ENCODE measurements at places on chromosomes 4 and X. TPM values are rescaled to one million over a fixed set of nuclear protein-coding genes. Genes with fewer than 3 reads are reported as not detected.

DNA sequence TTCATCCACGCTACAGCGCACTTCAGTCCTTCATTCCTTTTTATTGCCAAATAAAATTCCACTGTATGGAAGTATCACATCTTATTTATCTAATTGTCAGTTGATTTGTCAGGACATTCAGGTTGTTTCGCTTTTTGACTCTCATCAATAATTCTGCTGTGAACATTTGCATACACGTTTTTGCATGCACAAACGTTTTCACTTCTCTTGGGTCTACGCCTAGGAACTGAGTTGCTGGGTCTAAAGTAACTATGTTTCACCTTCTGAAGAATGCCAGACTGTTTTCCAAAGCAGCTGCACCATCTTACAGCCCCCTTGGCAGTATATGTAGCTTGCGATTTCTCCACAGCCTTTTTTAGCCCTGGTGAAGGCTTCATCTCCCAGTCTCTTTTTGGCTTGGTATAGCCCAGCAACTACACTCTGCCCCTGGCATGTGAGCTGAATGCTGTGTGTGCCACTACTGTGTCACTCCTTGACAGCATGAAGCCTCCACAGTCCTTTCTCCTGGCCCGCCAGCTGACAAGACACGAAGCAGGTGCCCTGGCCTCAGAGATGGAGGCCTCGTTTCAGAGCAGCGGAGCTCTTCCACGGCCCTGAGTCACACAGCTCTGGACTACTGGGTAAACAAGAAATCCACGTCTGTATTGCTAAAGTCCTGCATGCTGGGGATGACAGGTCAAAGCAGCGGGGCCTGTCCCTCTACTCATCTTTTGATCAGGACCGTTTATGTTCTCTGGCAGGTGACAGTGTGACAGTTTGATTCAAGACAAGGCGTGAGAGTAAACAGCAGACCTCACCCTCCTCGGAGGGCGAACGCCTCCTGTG is 75.5 kb downstream of the NSUN7 start:
- no peak for DNase-seq

DNA sequence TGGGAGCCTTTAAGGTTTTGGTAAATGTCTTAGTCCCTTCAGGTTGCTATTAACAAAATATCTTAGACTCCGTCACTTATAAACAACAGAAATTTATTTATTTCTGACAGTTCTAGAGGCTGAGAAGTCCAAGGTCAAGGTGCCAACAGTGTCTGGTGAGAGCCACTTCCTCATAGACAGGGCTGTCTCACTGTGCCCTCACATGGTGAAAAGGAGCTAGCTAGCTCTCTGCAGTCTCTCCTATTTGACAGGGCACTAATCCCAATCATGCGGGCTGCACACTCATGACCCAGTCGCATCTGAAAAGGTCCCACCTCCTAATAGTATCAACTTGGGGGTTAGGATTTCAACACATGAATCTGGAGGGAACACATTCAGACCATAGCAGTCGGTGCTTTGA is 63.4 kb upstream of the KLF3 start:
- DNase-seq: no peak

GRCh38 chr4:27023366-27023765 is 162.7 kb downstream of the STIM2 start:
- DNase-seq: no peak

DNA sequence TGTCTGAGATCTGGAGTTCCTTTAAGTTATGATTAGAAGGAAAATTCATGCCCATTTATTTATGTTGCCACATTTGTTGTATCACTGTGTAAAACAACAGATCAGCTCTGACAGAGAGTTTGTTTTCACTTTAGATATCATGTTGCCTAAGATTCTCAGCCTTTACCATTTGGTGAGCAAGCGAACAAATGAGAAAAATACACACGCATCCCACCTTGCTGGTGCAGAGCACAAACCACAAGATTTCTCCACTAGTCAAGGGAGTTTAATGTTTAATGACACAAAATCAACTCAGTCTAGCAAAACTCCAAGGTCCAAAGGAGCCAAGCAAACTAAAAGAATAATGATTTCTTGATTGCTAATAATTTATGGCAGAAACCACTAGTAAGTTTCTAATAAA is 27.7 kb downstream of the FGF5 start:
- DNase-seq: no peak

DNA sequence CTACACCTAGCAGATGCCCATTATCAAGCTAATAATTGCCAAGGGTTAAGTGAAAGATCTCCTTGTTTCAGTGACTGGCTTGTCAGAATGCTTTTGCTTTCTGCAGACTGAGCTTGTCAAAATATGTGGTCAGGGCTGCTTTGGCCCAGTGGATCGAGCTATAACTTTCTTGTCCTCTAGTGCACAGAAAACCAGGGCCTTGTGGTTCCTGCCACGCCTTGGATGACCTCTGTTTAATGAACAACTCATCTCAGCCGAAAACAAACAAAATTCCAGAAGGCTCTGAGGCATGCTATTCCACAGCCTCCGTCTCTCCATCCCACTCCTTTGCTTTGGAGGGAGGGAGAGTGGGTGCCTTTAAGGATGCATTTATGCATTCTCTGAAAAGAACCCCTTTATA is 11.3 kb downstream of the EVC start:
- DNase-seq: no peak

- no peak for DNase-seq
These were observed 45.1 kb downstream of the NR3C2 start for GRCh38 chr4:148396986-148397673.

DNA sequence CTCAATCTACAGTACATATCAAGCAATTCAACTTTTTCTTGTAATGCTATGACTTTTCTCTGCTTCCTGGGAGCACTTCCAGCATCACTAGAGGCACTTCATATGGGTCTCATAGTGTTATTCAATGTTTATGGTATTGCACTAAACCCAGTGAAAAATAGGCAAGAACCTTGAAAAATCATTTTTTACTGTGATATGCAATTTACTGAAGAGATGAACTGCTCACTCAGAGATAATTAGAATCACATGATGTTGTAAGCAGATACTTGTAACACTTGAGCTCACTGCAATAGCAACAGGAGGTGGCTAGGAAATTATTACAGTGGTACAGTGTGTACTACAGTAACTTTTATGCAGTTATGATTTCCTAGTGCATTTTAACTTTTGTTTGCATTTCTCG is 93.3 kb downstream of the RASGEF1B start:
- DNase-seq: no peak

DNA sequence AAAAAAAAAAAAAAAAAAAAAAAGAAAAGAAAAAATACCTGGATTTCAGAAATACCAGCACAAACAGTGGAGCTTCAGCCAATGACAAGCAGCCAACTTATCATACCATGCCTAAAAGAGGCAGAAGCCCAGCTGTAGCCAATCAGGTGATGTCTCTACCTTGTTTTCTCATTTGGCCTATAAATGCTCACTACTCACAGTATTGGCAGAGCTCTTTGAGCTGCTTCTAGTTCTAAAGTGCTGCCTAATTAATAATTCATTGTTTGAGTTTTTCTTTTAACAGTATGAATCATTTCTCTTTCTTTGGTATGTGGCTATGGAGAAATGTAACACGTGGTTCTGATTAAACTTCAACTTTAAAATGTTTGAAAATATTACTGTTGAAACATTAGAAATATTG is 188.8 kb upstream of the TECRL start:
- no peak for DNase-seq

GRCh38 chrX:327660-328126 is 9.1 kb upstream of the GTPBP6 start:
- no peak for DNase-seq

- no peak for DNase-seq
These were observed 144.0 kb upstream of the JADE1 start for GRCh38 chr4:128665514-128665913.

DNA sequence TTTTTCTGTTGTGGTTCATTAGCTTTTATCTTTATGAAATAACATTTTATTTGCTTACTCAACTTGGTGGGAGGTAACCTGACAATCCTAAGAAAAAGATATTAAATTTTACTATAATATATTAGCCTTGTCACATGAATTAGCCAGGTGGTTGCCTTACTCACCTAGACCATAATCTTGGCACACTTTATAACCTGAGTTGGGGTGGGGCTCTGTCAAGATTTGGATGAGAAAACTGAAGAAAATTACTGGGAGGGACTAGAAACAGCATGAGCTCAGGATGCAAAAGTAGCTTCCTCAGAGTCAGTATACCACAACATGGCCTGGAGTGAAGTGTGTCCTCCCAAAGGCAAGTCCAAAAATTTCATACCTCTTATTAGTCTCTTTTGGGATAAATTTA is 164.9 kb upstream of the ANXA3 start:
- no peak for DNase-seq

DNA sequence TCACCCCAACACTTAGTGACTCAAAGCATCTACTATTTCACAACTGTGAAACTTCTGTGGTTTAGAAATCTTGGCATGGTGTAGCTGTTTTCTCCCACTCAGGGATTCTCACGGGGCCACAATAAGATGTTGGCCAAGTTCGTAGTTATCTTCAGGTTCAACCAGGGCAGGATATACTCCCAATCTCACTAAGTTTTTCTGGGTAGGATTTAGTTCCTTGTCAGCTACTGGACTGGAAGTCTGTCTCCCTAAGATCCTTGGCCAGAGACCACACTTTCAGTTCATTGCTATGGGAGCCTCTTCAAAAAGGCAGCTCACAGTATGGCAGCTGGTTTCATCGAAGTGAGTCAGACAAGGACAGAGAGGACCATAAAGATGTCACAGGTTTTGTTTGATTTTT is 111.7 kb upstream of the PDHA2 start:
- DNase-seq: no peak

DNA sequence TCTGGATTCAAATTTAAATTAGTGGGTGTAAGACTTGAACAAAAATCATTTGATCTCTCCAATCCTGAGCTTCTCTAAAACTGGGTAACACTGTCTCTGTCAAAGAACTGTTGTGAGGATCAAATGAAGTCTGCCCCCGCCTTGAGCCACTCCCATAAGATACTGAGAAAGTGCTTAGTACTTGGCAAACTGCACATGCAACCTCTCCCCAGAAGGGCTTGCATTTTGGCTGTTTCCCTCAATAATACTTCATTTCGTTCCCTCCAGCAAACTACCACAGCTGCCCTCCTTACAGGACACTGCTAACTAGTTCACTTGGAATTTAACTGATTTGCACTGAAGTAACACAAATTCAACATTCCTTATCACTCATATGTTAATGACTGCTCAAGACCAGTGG is 79.8 kb downstream of the APBB2 start:
- no peak for DNase-seq

DNA sequence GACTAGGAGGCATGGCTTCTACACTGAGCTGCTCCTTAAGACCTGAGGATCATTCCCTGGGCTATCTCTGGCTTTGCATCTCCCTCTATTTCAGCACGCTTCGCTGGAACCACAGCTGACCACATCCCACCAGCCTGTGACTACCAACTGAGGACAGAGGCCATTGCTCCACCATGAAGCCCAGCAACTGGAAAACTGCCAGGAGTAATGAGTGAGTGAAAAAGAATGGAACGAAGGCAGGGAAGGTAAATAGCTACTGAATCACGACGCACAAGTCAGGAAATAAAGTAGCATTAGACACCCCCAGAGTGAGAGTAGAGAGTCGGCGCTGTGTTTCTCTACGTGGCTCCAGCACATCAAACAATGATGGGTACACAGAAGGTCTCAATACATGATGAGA is 314.7 kb downstream of the LDB2 start:
- DNase-seq: no peak

Gene STPG2
- not detected for polyA plus RNA-seq

Gene CYLC1
- not detected for polyA plus RNA-seq

Gene AMBN
- polyA plus RNA-seq: not detected

Gene ZMYM3
- 28.9 TPM for polyA plus RNA-seq

Gene GYPE
- 1.6 TPM for polyA plus RNA-seq

Gene FAAH2
- 0.53 TPM for polyA plus RNA-seq

Gene HERC5
- polyA plus RNA-seq: 0.05 TPM

Gene ARHGAP6
- 3.7 TPM for polyA plus RNA-seq

Gene SUPT20HL1
- polyA plus RNA-seq: not detected

Data from AG04450 (cell line).